Kidney epithelial cell (primary cell): ENCODE measurements at places on chromosomes 1 and 21. TPM values are rescaled to one million over a fixed set of nuclear protein-coding genes. Genes with fewer than 3 reads are reported as not detected.

PRELP gene
- total RNA-seq, result under 0.01 TPM in 1 of 2 replicates, not detected in the other

MARCKSL1 gene
- 184 and 187 TPM in 2 replicates for total RNA-seq

LDLRAD2 gene
- total RNA-seq, result not detected in 2 replicates

DNAH14 gene
- total RNA-seq, result 30.8 and 32.6 TPM in 2 replicates

LRRC38 gene
- total RNA-seq, result 0.33 and 1.6 TPM in 2 replicates

NBPF4 gene
- total RNA-seq, result not detected in 2 replicates

GRCh38 chr1:22018583-22019559, 17.4 kb downstream of the CELA3A start:
- peak; percentile 88 for DNase-seq

- DNase-seq, result no peak
These were observed 43.2 kb downstream of the C1orf198 start for GRCh38 chr1:230824919-230825721.

GRCh38 chr1:39154553-39155421, 49.7 kb upstream of the MACF1 start:
- no peak for DNase-seq

DNA sequence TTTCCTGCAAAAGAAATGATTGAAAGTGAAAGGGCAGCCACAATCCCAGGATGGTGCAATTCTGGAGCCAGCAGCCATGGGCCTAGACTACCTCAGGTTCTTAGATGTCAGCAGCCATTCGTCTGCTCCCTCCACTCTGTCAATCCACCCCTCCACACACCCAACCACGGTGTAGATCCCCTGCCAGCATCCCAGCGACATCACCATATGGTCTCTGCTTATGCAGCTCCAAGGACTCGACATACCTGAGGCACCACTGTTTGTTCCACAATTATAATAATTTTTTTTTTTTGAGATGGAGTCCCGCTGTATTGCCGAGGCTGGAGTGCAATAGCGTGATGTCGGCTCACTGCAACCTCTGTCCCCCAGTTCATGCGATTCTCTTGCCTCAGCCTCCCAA, 6.5 kb downstream of the SYNC start:
- no peak for DNase-seq

DNA sequence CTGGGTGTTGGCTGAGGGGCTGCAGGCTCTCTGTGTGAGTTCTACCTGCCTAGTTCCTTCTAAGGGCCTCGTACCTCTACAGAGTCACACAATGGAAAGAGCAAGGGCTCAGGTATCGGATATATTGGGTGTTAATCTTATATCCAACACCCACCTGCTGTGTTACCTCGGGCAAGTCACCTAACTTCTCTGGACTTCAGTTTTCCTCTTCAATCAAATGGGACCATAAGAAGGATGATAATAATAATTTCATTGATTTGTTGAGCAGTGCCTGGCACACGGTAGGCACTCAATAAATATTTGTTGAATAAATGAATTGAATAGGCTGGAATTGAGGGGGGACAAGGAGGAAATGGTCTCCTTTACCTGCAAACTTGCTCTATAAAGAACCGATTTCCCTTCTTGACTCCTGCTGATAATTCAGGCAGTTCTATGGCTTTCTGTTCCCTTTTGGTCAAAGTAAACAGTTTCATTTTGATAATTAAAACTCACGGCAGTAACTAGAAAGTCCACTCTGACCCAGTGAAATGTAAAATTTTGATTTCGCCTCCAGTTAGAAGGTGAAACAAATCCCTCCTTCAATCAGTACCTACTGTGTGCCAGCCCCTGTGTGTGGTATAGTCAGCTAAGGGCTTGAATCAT, 16.5 kb upstream of the MAN1C1 start:
- no peak for DNase-seq

DNA sequence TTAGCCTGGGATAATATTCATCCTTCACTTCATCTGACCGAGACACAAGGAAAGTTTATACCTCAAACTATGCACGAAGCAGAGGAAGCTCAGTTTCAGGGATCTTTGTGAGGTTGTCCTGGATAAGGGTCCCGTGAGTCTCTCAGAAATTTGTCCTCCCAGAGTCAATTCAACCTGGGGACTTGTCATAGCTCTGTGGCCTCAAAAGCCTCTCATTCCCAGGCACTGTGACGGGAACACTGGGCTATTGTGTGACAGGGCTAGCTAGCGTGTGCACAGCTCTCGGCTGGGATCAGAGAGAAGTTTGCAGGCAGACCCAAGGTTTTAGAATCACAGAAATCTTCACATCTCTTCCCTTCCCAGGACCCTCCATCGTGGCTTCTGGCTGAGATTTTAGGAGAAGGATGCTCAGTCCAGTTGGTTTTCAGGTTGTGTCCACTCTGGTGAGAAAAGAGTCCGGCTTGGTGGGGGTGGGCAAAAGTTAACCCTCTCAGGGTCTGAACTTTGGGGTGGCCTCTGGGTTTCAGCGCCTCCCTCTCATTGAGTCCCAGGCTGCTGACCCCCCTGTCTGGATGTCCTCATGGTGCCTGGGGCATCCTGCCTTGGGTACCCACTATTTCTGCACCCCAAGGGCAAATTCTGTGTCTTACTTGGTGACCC, 20.4 kb upstream of the LBR start:
- no peak for DNase-seq

DNA sequence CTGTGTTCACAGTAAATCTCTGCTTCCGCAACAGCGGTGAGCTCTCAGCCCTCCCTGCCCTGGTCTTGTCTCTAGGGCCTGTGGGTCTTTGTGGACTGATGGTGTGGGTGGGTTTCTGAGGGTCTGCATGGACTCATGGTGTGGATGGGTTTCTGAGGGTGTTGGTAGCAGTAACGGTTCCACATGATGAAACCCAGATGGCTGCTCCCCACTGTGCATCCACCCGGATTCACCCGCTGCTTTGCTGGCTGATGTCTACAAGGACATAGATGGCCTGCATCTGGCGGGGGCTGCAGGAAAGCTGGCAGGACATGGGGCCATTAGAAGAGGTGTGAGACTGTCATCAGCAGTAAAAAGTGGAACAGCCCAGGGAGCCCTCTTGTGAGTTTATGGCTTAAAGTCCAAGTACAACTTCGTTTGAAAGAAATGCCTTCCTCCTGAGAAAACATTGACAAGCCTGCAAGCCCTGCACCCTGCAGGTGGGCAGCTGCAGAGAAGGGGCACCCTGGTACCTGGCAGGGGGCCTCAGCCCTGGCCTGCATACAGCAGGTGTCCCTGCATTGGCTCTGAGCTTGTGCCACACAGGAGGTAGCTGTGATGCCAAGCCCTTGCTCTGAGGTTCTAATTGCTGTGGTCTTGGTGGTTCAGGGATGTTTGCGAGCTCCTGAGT, 156.9 kb upstream of the COL6A1 start:
- no peak for DNase-seq

DNA sequence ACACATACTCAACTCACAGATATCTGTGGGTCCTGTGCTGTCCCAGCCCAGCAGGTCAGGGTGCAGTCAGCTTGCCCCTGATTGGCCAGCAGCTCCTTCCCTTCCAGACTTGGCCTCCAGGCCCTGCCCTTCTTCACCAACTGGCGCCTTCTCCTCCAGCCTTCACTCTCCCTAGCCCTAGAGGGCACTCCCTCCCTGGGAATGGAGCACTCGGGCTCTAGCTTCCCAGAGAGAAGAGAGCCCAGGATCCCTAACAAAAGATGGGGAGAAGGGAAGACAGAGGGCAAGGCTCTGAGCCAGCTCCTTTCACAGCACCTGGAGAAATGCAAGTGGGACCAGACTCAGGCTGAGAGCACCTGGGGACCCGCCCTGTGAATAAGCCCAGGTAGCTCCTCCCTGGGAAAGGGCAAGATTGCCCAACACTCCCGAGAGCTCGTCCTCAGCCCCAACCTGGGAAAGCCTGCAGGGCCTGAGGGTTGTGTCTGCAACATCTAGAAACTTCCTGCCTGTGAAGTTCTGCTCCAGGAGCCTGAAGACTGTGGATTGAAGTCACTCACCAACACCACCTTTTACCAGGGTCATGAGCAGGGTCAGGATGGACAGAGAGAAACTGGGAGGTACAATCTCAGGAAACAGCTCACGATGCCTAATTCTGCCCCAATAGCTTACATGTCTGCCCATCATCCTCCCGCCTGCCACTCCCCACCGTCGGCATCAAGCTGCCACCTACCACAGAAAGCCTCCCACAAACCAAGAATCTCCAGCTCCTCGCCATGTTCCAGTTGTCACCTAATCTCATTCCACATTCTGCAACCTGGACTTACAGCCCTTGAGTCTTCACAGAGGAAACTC, at the start of gene PGLYRP4:
PGLYRP4 (minus strand) TSS at position 331 of the 852 bp plus-strand sequence. CDS start 909 bp downstream, outside the sequence.
- DNase-seq, result no peak

- no peak for DNase-seq
These were observed 625 bp upstream of the DARS2 start for GRCh38 chr1:173823781-173824314.

DNA sequence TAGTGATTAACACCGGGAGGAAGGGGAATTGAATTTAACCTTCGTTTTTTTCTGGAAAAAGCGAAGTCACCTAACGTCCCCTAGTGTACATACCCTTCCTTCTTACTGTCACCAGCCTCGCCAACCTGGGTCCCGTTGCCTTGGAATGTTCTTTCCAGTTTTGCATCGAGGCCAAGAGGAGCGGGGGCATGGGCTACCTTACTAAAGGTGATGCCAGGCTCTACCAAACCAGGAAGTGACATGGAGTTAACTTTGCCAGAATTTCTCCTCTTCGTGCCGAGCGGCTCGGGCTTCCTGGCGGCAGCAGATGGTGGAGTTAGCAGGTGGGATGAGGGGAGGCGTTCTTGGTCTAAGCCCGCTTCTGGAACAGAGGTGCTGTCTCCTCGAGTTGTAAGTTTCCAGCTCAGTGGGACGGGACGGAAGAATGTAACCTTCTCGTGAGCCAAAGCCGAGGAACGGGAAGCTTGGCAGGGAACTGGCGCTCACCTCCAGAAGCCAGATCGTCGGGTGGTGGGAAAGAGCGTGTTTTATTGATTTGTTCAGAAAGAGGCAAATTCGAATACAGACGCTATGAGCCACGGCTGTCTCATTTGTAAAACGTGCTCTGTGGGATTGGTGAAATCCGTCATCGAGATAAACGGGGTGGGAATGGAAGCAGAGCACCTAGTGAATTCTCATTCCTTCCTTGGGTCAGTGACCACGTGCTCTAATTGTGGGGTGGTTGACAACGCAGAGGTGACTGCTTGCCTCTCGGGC, 486 bp downstream of the NIPAL3 start:
- no peak for DNase-seq
